ENCODE measurements at places on chromosomes 6 and 20. TPM values are rescaled to one million over a fixed set of nuclear protein-coding genes. Genes with fewer than 3 reads are reported as not detected.

GRCh38 chr20:1894471-1894950, 696 bp upstream of the SIRPA start:
- peak; percentile 89 for DNase-seq

DNA sequence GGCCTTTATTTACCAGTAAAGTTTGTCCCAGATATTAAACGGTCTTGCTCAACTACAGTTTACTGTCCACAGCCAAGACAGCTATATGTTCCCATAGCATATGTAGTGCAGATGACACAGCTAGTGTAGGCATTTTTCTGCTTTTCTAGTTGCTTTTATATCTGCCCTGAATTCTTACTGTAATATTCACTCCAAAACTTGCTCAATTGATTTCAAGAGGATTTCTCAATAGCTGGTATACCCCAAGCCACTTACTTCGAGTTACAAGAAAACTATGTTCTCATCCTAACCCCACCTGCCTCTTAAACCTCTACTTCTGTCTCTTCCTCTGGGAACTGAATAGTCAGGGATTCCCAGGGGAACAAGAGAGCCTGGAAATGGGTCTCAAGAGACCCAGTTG, 18.9 kb upstream of the ROS1 start:
- no peak for DNase-seq

- no peak for DNase-seq
Measured at GRCh38 chr20:53080969-53081871, 109.1 kb downstream of the TSHZ2 start.

DNA sequence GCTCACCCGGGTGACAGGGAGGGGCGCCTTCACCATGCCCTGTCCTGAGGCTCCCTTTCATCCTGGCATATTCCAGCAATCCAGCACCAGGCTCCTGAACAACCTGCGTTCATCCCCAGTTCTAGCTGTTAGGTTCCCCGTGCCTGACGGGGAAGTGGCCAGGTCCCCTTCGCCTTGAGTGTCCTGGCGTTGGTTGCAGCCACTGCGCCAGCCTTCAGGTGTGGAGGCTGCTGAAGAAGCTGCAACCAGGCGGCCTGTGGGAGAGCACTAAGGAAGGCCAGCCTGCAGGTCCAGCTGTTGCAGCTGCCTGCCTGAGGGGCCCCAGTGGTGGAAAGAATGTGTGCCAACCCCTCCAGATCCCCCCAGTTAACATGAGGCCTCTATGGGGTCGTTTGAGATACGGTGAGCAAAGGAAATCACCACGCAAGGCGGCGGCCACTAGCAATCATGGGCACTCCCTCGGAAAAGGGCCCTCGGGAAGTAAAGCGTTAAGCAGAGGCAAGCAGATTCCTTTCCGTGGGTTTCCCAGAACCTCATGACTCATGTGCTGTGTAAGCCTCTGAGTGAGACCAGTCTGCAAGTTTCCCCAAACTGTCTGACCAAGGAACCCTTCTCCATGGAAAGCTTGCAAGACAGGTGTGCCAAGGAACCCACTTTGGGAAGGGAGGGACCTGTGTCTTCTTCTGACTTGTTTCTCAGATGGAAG, 320.8 kb downstream of the TAF4 start:
- DNase-seq, result no peak

DNA sequence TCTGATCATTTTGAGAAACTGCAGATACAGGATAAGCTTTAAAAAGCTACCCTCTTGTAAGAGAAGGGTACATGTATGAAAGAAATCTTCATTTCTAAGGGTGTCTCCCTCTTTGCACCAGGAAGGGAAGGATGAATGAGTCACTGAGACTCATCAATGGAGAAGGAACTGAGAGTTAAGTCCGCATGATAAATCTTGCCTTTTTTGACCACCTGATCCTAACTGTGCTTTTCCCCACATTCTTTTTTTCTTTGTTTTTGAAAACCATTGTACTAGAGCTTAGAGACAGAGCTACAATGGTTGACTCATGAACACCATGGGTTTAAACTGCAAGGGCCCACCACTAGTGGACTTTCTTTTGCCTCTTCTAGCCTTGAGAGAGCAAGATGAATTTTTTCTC, 353.0 kb upstream of the RGS17 start:
- no peak for DNase-seq

DNA sequence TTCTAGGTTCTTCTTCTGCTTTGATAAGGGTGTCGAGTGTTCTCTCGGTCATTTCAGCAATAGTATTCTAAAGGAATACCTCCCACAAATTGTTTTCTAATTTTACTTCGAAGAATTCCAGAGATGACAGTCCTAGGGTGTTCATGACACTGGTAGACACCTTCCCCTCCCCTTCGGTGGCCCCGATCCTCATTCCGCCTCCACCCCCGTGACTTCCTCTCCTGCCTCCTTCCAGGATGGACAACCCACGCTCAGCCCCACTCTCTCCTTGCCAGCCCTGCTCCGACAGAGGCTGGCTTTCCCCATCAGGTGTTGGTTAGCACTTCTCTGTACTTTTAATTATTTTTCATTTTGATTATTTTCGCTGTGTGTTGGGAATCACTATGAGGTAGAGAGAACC, 254.8 kb upstream of the QKI start:
- no peak for DNase-seq

DNA sequence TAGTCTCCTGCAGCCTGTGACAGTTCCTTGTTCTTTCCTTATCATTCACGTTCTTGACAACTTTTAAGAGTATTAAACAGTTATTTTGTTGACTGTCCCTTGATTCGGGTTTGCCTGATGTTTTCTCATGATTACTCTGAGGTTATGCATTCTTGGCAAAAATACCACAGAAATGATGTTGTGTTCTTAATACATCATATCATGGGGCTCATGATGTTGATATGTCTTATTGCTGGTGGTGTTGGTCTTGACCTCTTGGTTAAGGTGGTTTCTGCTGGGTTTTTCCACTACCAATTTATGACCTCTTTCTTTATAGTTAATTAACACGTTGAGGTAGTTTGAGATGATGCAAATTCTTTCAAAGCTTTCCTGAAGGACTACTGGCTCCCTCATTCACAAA, 59.1 kb downstream of the ZHX3 start:
- no peak for DNase-seq

- DNase-seq, result no peak
Measured at GRCh38 chr6:53481323-53481722, 63.6 kb downstream of the GCLC start.

GRCh38 chr6:46290421-46291274, 119.9 kb upstream of the ENPP5 start:
- DNase-seq, result no peak

The NCOA6 gene
- total RNA-seq, result 33.4 TPM

The FOXF2 gene
- 1.8 TPM for total RNA-seq

The AMD1 gene
- total RNA-seq, result 34.0 TPM

The BPI gene
- total RNA-seq, result 7.7 TPM

The HDAC2 gene
- 147 TPM for total RNA-seq
